ENCODE measurements at places on chromosomes 3 and 15.

DNA sequence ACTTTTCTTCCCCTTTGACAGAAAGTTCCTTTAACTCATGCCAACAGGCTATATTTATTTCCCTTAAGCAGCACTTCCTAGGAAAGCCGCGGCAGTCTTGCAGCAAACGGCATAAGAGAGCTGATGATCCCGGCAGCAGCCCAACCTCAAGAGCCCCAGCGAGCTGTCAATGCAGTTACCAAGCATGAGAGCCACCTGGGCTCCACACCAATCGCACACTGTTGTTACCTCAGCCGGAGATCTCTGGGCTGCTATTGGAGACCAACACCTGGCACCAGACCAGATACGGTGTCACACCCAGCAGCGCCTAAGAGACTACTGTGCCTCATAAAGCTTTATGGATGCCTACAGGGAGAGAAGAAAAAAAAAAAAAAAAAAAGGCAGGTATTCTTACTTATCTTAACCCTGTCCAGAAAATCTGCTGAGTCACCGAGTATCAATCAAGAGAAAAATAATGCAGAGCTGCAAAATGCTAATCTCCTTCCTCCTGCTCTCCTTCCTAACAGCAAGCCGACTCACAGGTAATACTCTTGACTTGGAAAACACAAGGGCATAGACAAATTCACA, 11.7 kb downstream of the ABCC5 start:
- no peak for DNase-seq

GRCh38 chr3:115100806-115101205, 46.3 kb downstream of the ZBTB20 start:
- DNase-seq: no peak

GRCh38 chr3:129461461-129462146, 21.6 kb downstream of the IFT122 start:
- no peak for DNase-seq

- DNase-seq: no peak
Observed at GRCh38 chr3:27789420-27789819, 67.3 kb upstream of the EOMES start.

- no peak for DNase-seq
Observed at GRCh38 chr15:73753250-73754130, at the start of gene INSYN1. Gene INSYN1 (minus strand): TSS chr15:73753351. CDS start chr15:73751130, 2,221 bp downstream.

DNA sequence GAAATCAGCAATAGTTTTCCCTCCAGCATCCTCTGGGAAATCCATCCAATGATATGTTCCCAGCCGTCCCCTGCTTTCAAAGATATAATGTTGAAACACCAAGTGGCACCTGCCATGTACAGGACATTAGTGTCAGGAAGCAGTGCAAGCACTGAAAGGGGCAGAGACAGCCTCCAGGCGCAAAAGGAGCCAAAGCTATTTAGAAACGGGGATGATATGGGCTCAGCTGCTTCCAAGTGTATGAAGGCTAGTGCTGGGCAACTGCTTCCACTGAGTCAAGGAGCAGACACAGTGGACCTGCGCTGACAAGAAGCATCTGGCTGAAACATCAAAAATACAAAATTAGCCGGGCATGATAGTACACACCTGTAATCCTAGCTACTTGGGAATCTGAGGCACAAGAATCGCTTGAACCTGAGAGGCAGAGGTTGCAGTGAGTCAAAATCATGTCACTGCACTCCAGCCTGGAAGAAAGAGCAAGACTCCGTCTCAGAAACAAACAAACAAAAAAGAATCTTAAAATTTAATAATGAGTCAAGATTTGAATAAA, 119.7 kb downstream of the AQP9 start:
- DNase-seq: no peak

DNA sequence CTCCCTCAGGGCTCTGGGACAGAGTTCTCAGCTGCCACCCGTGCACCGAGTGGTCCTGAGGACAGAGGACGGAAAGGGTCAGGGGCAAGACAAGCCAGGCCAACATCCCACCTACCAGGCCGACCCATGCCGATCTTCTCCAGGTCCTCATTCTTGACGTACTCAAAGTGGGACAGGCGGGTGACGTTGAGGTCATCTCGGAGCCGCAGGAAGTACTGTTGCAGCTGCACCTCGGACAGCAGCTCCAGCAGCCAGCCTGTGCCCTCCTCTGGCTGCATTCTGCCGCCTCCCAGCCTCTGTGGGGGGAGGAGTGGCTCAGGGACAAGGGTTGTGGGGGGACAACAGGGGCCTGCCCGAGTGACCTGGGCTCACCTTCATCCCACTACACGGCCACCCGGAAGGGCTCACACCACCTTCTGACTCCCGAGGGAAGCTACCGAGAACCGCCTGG, 20.0 kb downstream of the TNK2 start:
- no peak for DNase-seq

DNA sequence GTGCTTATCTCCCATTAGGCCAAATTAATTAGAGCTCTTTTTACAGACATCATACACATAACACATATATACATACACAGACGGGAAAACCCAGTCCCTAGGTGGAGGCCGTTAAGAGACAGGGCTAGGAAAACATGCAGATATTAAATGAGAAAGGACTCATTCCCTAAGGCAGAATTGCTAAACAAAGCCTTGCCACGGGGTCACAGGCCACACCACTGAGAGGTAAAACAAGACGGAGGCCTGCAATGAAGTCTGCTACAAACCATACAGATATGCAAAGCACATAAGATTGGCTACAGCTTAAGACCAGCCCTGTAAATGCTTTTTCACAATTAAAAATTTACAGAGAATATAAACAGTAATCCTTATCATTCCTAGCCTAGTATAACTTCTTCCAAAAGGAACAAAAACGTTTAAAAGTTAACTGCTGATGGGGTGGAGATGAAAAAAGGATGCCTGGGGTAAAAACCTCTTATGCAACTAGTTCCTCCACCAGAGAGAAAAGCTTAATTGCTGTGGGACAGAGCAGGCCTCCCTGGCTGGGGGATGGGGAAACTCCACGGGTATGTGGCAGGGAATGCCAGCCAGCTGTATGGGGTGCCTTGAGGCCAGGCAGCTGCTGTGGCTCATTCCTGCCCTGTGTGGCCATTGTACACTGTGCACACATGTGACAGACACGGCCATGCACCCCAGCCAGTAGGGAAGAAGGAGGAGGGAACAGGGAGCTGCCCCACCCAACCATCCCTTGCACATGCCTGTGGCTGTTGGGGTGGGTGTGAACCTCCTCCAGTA, 481.4 kb upstream of the LMCD1 start:
- DNase-seq: no peak

All from CD4-positive, alpha-beta T cell treated with Interleukin-21 for 1 hour (primary cell).